ENCODE measurements at places on chromosomes 13 and 19. TPM values are rescaled to one million over a fixed set of nuclear protein-coding genes. Genes with fewer than 3 reads are reported as not detected.

GRCh38 chr19:28883241-28883693, 329.7 kb downstream of the UQCRFS1 start:
- no peaks in the 10 kb centered on the region for H3K4me1 ChIP-seq
- H3K27ac ChIP-seq = no peak overlapping the region
- DNase-seq = no peak
- no peak overlapping the region for H3K4me3 ChIP-seq

- no peaks in the 10 kb centered on the region for H3K27me3 ChIP-seq
- H3K36me3 ChIP-seq = no peaks in the 10 kb centered on the region
- H3K4me3 ChIP-seq = peak overlapping the region; percentile 55
- no peak for DNase-seq
- peaks cover 44% of the 10 kb centered on the region for H3K4me1 ChIP-seq
Measured at GRCh38 chr19:2240881-2241760, 4.5 kb downstream of the SF3A2 start.

DNA sequence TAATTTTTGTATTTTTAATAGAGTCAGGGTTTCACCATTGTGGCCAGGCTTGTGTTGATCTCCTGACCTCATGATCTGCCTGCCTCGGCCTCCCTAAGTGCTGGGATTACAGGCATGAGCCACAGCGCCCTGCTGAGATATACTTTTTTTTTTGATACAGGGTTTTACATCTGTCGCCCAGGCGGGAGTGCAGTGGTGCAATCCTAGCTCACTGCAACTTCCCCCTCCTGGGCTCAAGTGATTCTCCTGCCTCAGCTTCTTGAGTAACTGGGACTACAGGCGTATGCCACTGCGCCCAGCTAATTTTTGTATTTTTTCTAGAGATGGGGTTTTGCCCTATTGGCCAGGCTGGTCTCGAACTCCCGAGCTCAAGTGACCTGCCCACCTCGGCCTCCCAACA, 2.0 kb downstream of the COLGALT1 start:
- H3K4me3 ChIP-seq = no peak overlapping the region
- no peak for DNase-seq
- H3K36me3 ChIP-seq = peaks cover 30% of the 10 kb centered on the region
- H3K27ac ChIP-seq = no peak overlapping the region

- no peaks in the 10 kb centered on the region for H3K36me3 ChIP-seq
- DNase-seq = peak; percentile 87
- H3K4me1 ChIP-seq = peaks cover 23% of the 10 kb centered on the region
- H3K4me3 ChIP-seq = peak overlapping the region; percentile 26
- peak overlapping the region; percentile 73 for H3K27ac ChIP-seq
Measured at GRCh38 chr13:111122056-111122455, 6.9 kb downstream of the ARHGEF7 start.

DNA sequence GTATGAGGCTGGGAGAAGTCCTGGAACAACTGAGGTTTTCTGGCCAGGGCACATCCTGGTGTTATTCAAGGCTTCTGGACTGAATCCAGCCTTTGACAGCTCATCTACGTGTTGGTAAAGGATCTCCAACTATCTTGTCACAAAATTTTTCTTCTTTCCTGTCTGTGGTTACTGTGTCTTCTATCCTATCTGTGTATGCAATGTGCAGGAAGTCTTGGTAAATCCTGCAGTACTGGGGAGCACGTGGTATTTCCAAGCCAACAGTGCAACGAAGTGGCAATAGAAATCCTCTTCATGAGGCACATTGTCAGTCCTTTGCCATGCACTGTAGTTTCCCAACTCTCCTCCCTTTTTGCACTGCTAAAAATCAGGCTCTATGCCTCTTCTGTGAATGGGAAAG, 86.7 kb downstream of the ZNF100 start:
- no peaks in the 10 kb centered on the region for H3K4me1 ChIP-seq
- H3K4me3 ChIP-seq = no peak overlapping the region
- no peaks in the 10 kb centered on the region for H3K27me3 ChIP-seq
- no peak overlapping the region for H3K27ac ChIP-seq

DNA sequence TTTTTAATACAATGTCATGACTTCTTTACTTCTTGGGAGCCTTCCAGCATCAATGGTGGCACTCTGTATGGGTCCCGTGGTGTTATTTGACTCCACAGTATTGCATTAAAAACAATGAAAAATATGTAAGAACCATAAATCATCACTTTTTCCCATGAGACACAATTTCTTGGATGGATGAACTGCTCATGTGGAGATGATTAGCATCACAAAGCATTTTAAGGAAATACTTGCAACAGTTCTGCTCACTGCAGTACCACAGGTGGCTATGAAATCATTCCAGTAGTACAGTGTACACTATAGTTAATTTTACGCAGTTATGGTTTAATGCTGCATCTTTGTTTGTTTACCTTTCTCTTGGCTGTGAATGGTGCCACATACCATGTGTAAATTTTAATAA, 37.2 kb upstream of the C1QTNF9B start:
- no peaks in the 10 kb centered on the region for H3K4me1 ChIP-seq
- no peak overlapping the region for H3K4me3 ChIP-seq
- no peak overlapping the region for H3K27ac ChIP-seq
- H3K36me3 ChIP-seq = no peaks in the 10 kb centered on the region

The GJB2 gene
- 0.72 TPM for total RNA-seq

- DNase-seq = no peak
- no peaks in the 10 kb centered on the region for H3K36me3 ChIP-seq
- no peaks in the 10 kb centered on the region for H3K4me1 ChIP-seq
- H3K27ac ChIP-seq = no peak overlapping the region
- no peak overlapping the region for H3K4me3 ChIP-seq
Measured at GRCh38 chr13:67139551-67139950, 90.6 kb downstream of the PCDH9 start.

GRCh38 chr19:4870025-4870700, 2.7 kb upstream of the PLIN3 start:
- peak overlapping the region; percentile 67 for H3K27ac ChIP-seq
- no peaks in the 10 kb centered on the region for H3K36me3 ChIP-seq
- no peak overlapping the region for H3K4me3 ChIP-seq
- no peaks in the 10 kb centered on the region for H3K27me3 ChIP-seq

The LDLR gene
- 3.9 TPM for total RNA-seq

- no peaks in the 10 kb centered on the region for H3K27me3 ChIP-seq
- DNase-seq = no peak
- peaks cover 2% of the 10 kb centered on the region for H3K4me1 ChIP-seq
- no peaks in the 10 kb centered on the region for H3K36me3 ChIP-seq
Measured at GRCh38 chr13:94228763-94229162, 250.7 kb downstream of the DCT start.

GRCh38 chr13:114025714-114026431, 52.0 kb upstream of the C13orf46 start:
- H3K27me3 ChIP-seq = no peaks in the 10 kb centered on the region
- no peak overlapping the region for H3K4me3 ChIP-seq
- H3K36me3 ChIP-seq = peaks cover 33% of the 10 kb centered on the region
- no peak for DNase-seq

DNA sequence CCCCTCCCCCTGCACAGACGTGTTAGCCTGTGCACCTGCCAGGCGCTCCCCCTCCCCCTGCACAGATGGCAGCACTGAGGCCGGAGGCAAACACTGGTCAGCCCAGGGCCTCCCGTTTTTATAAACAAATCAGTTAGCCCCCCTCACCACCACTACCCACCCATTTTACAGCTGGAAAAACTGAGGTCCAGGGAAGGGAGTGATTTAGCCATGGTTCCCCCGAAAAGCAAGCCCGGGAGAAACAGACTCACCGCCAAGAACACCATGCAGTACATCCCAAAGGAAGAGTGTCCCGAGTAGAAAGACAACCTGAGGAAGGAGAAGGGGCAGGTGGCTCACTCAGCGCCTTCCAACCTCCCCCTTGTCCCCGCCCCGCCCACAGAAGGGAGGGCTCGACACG, 8.7 kb downstream of the PLPP2 start:
- no peak for DNase-seq
- peaks cover 12% of the 10 kb centered on the region for H3K27me3 ChIP-seq

The LGALS4 gene
- total RNA-seq = 0.55 TPM

DNA sequence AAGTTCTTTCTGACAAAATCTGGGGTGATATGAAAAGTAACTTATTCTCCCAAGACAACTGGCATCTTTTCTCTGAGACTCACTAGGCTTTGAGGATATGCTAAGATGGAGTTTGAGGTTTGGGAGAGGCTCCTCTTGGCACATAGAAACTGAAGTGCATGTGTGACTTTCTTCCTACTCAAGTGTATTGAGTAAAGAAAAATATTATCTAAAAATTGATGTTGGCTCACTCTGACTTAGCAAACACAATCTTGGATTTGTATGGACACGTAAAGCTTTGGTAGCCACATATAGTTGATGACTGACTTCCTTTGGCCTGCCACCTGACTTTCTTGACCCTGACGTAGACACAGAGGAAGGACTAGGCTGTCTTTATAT, 71.1 kb upstream of the KLF12 start:
- DNase-seq = no peak
- no peak overlapping the region for H3K27ac ChIP-seq
- H3K36me3 ChIP-seq = no peaks in the 10 kb centered on the region
- peaks cover 30% of the 10 kb centered on the region for H3K4me1 ChIP-seq

The N4BP2L1 gene
- total RNA-seq = 6.5 TPM

GRCh38 chr13:26320766-26321165, 66.8 kb downstream of the CDK8 start:
- no peak overlapping the region for H3K27ac ChIP-seq
- H3K36me3 ChIP-seq = no peaks in the 10 kb centered on the region
- H3K4me1 ChIP-seq = peaks cover 50% of the 10 kb centered on the region
- H3K4me3 ChIP-seq = no peak overlapping the region
- DNase-seq = no peak

DNA sequence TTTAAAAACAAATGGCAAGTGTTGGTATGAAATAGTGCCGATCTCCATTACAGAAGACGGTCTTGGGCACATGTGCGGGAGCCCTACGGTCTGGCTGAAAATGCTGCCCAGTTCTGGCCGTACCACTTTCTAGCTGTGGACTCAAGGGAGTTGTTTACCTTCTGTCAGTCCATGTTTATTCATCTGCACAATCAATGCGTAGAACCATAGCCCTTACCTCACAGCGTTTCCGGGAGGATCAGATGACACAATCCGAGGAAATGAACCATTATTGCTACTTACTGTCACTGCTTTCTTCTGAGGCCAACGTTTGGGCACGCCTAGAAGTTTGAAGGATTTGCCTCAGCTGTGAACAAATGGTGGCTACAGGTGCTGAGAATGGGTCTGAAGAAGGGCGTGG, 31.2 kb downstream of the GADD45B start:
- H3K27ac ChIP-seq = no peak overlapping the region
- H3K4me3 ChIP-seq = no peak overlapping the region
- no peaks in the 10 kb centered on the region for H3K27me3 ChIP-seq
- H3K4me1 ChIP-seq = peaks cover 5% of the 10 kb centered on the region
- no peaks in the 10 kb centered on the region for H3K36me3 ChIP-seq

The CD177 gene
- total RNA-seq = 2.6 TPM

- peak overlapping the region; percentile 68 for H3K27ac ChIP-seq
- H3K4me1 ChIP-seq = no peaks in the 10 kb centered on the region
- no peak overlapping the region for H3K4me3 ChIP-seq
- DNase-seq = peak; percentile 86
- no peaks in the 10 kb centered on the region for H3K36me3 ChIP-seq
Measured at GRCh38 chr13:96223231-96223630, 133.3 kb downstream of the HS6ST3 start.

DNA sequence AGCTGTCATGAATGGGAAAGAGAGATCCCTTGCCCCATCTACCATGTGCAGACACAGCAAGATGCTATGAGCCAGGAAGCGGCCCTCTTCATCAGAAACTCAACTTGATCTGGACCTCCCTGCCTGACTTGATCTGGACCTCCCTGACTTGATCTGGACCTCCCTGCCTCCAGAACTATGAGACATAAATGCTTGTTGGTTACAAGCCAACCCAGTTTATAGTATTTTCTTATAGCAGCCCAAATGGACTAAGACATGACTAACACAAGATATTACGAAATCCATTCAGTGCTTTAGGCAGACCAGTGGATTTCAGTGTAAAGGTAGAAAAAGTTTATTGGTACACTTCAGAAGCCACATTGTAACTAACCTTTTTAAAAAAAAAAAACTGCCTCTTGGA, 15.6 kb downstream of the PCID2 start:
- H3K36me3 ChIP-seq = no peaks in the 10 kb centered on the region
- H3K4me3 ChIP-seq = no peak overlapping the region
- no peak for DNase-seq
- no peaks in the 10 kb centered on the region for H3K4me1 ChIP-seq
- no peaks in the 10 kb centered on the region for H3K27me3 ChIP-seq
- no peak overlapping the region for H3K27ac ChIP-seq

The ZNF470 gene
- 2.0 TPM for total RNA-seq

The BRME1 gene
- 1.0 TPM for total RNA-seq

- peaks cover 12% of the 10 kb centered on the region for H3K36me3 ChIP-seq
- H3K4me1 ChIP-seq = peaks cover 28% of the 10 kb centered on the region
- peak overlapping the region; percentile 82 for H3K4me3 ChIP-seq
- H3K27ac ChIP-seq = peak overlapping the region; percentile 84
Measured at GRCh38 chr13:31160857-31161556, 697 bp downstream of the HSPH1 start.

GRCh38 chr13:91632086-91632485, 233.7 kb downstream of the GPC5 start:
- no peak for DNase-seq
- no peak overlapping the region for H3K4me3 ChIP-seq
- H3K4me1 ChIP-seq = no peaks in the 10 kb centered on the region
- no peaks in the 10 kb centered on the region for H3K27me3 ChIP-seq
- H3K27ac ChIP-seq = no peak overlapping the region

The ZNF135 gene
- 0.73 TPM for total RNA-seq

DNA sequence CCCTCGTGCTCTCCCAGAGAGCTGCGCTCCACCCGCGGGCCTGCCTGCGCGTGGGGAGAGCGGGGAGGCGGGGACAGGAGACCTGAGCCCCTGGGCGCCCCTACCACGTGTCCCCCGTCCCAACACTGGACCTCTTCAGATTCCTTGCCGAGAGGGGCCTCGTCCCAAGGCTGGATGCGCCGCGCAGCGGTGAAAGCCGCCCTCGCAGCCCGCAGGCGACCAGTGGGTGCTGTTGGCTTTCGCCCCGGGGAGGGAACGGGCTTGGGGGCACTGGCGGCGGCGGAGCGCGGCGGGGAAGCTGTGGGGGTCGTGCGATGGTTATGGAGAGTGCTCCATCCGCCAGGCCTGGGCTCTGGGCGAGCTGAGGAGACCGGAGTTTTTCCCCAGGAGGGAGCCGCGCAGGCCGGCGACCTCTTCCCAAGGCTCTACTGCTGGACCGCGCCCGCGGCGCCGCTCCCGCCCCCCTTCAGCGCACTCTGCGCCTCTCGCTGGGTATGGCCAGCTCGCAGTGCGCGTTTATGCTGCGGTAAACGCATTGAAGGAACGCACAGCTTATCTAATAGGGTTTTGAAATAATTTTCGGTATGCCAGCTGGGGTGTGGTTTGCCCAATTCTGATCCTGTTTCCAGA, 17.2 kb upstream of the RNF17 start:
- no peak overlapping the region for H3K27ac ChIP-seq
- H3K27me3 ChIP-seq = peaks cover 18% of the 10 kb centered on the region
- DNase-seq = no peak
- peaks cover 7% of the 10 kb centered on the region for H3K4me1 ChIP-seq
- H3K4me3 ChIP-seq = peak overlapping the region; percentile 40

The CYP4F2 gene
- total RNA-seq = not detected

DNA sequence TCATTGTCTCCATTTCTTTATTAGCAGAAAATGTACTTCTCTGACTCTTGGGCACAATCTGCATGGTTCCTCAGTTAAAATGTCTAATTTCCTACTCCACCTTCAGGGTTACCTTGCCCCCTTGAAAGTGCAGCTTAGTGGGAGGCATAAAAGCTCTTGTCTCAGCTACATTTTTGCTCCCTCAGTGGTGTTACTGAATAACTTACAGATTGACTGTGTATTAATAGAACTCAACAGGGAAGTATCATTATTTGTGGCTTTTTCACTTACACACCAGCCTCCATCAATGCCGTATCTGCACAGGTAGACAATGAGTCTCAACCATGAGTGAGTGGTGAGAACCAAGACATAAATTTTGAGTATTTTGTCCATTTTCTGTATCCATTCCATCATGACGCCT, 456.2 kb upstream of the MIR17HG start:
- no peak overlapping the region for H3K27ac ChIP-seq
- H3K27me3 ChIP-seq = no peaks in the 10 kb centered on the region
- H3K4me3 ChIP-seq = no peak overlapping the region

The LILRA2 gene
- total RNA-seq = 0.44 TPM

The ZNF526 gene
- total RNA-seq = 5.8 TPM

The CEACAM3 gene
- total RNA-seq = not detected

Data from gastrocnemius medialis (tissue), 4 donors.